ENCODE measurements at places on chromosomes 1 and 21. TPM values are rescaled to one million over a fixed set of nuclear protein-coding genes. Genes with fewer than 3 reads are reported as not detected.

DNA sequence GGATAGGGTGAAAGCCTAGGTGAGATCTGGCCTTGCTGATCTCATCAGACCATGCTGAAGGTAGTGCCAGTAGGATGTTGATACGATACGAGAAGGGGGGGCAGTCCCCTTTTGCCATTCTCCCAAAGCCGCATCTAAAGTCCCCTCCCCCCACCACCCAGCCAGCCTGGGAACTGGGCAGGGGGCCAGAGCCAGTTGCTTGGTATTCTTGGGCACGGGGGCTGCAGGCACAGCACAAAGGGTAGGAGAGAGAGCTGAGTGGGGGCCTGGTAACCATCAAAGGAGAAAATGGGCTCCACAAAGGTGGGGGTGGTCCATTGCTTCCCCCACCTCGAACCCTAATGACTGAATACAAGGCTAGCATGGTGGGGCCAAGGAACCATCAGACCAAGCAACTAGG is 5.4 kb downstream of the PEA15 start:
- no peak for DNase-seq

GRCh38 chr1:78401148-78401547 is 89.6 kb upstream of the PTGFR start:
- peak; percentile 9 for DNase-seq

Gene PDE9A
- not detected for total RNA-seq

DNA sequence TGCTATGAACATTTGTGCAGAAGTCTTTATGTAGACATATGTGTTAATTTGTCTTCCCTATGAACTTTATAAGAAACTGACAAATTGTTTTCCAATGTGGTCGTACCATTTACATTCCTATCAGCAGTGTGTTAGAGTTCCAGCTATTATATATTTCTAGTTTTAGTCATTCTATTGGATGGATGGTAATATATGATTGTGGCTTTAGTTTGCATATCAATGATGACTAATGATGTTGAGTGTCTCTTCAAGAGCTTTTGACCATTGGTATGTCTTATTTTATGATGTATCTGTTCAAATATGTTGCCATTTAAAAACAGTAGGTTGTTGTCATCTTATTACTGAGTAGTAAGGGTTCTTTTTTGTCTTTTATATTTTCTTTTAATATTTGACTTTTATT is 16.2 kb upstream of the ZNF326 start:
- DNase-seq: no peak

Gene TRAF3IP3
- not detected for total RNA-seq

DNA sequence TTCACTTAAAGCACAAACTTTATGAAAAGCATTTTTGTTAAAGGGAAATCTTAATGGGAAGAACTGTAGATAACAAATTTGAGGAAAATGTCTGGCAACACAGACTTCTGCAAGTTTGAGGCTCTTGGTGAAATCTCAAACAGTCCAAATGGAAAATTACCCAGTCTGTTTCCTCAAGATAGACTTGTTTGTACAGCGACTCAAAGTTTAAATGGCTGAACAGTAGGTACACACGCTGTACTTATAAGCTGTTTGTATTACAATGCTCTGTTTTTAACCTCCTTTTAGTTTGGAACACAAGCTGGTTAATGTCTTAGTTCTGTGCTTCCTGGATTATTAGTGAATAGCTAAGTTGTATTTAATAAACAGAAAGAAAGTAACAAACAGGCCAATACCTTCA is 217.1 kb downstream of the NFIA start:
- DNase-seq: no peak

DNA sequence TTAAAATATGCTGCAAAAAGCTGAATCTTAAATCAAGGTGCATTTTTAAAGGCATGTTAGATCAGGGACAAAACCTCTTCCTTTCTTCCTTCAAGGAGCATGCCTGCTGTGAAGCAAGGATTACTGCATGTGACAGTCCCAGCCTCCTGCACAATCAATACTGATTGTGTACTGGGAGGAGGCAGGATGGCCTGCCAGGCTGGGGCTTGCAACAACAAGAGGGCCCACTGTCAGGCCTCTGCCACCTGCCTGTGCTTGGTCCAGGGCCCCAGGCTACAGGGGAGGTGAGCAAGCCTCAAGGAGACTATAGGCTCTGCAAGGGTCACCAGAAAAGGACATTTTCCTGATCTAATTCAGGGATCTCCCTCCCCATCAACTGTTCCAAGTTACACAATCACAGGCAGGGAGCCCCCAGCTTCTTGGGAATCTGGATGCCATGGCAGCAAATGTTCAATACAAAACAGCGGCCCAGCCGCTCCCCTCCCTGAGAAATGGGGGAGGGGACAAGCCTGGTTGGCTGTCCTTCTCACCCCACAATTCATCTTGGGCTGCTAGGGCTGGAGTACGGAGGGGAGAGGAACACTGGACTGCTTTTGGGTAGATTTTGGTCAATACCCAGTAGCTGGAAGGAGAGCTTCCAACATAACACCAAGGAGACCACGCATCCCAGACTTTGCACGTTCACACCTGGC is 76.7 kb downstream of the SSBP3 start:
- no peak for DNase-seq

- DNase-seq: no peak
Observed at GRCh38 chr1:18580691-18581419, 49.8 kb upstream of the PAX7 start.

GRCh38 chr1:43206600-43207228 is 34.6 kb downstream of the CFAP57 start:
- DNase-seq: peak; percentile 87

DNA sequence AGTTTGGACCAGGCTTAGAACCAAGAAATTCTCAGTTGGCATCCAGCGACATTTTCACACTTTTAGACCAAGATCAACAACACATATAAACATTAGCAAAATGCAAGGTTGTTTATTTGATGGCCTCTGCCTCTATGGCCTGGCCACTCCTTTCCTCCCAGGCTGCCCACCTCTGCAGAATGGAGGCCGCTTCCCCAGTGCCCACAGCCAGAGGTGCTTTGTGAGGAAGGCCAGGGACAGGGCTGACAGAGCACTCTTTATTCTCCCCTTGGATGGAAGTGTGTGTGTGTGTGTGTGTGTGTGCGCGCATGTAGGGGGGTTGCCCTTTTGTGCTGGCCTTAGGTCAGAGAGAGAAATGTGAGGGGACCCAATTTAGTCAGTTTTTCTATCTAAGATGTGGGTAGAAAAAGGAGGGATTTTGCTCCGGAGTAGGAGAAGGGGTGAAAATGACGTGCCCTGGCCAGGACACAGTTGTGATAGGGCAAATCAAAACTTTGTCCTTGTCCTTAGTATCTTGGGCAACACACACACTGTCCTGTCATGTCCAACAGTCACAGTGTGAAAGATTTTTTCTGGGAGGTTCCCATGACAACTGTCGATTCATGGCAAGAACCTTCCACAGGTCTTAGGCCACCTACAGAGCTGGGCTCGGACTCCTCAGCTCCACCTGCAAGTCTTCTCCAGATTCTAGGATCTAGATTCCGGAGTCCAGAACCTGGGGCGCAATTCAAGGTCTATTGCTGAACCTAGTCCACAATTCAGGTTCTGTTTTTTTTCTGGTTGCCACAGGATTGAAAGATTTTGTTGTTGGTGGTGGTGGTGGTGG is 104.9 kb upstream of the SLC2A1 start:
- no peak for DNase-seq

DNA sequence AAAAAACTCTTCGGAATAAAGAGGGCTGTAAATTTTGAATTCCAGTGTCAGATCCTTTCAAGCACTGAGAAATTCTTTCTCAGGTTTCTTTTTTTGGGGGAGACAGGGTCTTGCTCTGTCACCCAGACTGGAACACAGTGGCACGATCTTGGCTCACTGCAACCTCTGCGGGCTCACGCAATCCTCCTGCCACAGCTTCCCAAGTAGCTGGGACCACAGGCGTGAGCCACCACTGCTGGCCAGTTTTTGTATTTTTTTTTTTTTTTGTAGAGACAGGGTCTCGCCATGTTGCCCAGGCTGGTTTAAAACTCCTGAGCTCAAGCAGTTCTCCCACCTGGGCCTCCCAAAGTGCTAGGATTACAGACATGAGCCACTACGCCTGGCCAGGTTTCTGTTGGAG is 34.8 kb upstream of the EPHA8 start:
- DNase-seq: no peak

Gene USH2A
- total RNA-seq: under 0.01 TPM

Gene BMP8B
- total RNA-seq: 0.58 TPM

DNA sequence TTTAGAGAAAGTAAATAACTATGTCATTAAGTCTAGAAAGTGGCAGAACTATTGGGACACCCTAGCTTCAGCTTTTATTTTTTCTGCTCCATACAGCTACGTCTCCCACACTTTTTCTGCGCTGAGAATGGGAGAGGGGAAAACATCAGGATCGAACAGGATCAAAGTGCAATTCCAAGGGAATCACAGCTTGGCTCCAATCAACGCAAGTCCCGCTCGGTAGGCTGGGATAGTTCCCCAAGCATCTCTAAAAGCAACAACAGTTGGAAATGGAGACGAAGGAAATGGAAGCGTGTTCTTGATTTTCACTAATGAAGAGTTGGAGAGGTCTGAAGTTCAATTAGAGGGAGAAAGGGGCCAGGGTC is 536 bp downstream of the HMGCL start:
- no peak for DNase-seq

Gene WDR64
- not detected for total RNA-seq

GRCh38 chr21:42468491-42469131 is 27.4 kb downstream of the RSPH1 start:
- DNase-seq: no peak

Gene NUDT4B
- total RNA-seq: 23.1 TPM

Gene RGS8
- not detected for total RNA-seq

DNA sequence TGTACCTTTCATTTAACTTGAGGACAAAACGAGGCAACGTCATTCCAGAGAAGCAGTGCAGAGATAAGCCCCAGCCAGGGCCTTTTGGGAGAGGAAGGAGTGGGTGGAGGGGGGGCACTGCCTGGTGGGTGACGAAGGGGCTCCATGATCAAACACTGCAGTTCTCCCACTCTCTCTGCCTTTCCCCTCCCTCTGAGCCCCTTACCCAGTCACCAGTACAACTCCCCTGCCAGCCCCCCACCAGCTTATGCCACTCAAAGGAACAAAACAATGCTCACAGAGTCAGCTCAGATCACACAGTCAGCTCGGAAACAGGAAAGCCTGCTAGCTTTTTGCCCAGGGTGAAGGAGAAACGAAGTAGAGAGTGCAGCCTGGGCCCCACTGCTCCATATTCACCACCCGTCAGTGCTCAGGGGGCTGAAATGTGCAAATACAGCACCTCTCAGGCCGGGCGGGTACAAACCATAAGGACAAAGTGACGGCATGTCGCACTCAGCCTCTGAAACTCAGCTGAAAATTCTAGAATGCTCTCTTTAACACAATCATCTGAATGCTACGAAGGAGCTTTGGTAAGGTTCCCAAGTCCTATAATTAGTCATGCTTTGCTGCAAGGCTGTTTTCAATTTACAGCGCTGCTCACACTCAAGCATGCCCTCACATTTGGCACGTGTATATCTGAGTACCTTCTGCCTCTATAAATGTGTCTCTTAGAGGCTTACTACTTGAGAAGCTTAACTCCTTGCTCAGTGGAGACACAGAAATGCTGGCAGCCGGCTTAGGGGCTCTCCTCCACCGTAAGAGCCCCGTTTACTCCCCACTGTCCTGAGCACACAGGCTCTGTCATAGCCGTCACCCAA is 65.8 kb upstream of the RAB4A start:
- no peak for DNase-seq

DNA sequence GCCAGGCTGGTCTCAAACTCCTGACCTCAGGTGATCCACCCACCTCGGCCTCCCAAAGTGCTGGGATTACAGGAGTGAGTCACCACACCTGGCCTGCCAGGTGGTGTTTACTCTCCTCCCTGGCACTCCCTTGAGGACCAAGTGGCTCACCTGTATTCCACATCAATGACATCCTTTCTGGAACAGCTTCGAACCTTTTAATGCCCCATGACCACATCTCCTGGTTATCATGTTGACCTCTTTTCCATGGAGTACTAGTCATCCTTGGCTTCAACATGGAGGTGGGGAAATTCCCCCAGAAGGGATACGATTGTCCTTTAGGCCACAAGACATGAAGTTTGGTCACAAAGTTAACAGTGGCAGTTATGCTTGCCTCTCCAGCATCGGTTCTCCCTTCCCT is 66.9 kb downstream of the CDC7 start:
- DNase-seq: no peak

- DNase-seq: no peak
Observed at GRCh38 chr1:179612361-179612760, 20.7 kb downstream of the TDRD5 start.

GRCh38 chr1:234499943-234500245 is 20.9 kb upstream of the TARBP1 start:
- no peak for DNase-seq

Gene KDF1
- not detected for total RNA-seq

Gene FAM131C
- total RNA-seq: 1.4 TPM

Gene CYP4B1
- not detected for total RNA-seq

GRCh38 chr1:153734396-153735089 is 6.7 kb downstream of the INTS3 start:
- DNase-seq: no peak

- DNase-seq: no peak
Observed at GRCh38 chr1:244304156-244304555, 147.6 kb downstream of the ADSS2 start.

Gene PTPN7
- total RNA-seq: not detected

GRCh38 chr1:215459136-215459535 is 108.0 kb upstream of the KCTD3 start:
- DNase-seq: no peak

DNA sequence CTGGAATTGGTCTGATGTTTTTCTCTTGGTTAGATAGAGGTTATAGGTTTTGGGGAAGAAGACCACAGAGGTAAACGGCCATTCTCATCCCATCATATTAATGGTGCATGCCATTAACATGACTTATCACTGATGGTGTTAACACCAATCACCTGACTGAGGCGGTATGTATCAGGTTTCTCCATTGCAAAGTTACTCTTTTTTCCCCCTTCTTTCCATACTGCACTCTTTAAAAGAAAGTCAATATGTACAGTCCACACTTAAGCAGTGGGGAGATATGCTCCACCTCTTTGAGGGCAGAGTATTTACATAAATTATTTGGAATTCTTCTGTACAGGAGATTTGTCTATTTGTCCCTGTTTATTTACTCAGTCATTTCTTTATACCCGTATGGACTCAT is 35.7 kb upstream of the OSBPL9 start:
- DNase-seq: no peak

Gene MASP2
- not detected for total RNA-seq

DNA sequence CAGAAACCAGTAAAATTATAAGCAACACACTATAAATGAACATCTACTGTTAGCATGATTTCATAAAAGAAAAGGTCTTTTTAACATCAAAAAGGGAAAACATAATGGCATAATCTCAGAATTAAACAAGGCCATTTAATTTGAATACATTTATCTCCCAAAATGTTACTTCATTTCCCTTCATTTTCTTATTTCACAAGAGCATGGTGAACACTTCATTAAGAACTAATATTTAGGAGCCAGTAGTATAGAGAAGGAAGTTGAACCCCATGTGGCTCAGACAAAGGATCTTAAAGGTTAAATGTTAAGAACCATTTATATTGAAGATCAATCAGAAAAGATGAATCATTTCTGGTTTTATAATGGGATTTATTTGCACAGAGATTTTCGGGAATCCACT is 981.7 kb downstream of the TTLL7 start:
- DNase-seq: no peak

Data from LHCN-M2 (cell line).